Natural killer cell (primary cell): ENCODE measurements at places on chromosomes 1 and 21. TPM values are rescaled to one million over a fixed set of nuclear protein-coding genes. Genes with fewer than 3 reads are reported as not detected.

HSPB7 gene
- total RNA-seq = not detected

DNA sequence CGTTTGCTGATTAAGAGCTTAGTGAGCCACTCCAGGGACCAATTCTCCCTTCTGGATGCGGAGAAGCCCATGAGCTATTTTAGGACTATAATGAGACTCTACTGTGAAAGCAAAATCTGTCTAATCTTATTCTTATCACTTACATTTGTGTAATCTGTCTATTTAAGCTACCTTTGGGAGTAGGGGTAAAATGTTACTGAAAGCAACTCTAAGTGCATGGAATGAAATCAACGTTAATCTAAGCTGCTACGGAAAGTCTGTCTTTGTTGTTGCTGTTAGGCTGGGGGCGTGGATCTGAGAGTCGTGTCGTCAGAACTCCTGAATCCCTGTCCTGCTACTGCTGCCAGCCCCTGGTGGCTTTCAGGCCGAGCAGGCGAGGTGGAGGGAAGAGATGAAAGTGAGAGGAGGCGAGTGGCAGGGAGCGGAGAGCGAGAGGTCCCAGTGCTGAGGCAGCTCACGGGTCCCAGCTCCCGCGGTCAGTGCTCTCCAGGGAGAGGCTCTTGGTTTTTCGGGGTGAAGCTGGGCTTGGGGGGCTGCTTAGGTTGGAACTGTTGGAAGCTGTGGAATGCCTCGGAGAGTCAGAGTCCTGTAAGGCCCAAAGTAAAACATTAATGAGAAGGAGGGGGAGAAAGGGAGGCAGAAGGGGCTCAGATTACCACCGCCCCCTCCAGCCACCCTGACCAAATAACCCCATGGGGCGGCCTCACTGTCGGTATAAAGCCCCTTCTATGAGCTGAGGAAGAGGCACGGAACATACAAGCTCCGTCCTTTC is 53.9 kb downstream of the COQ8A start:
- H3K4me3 ChIP-seq = no peak overlapping the region
- DNase-seq = no peak
- H3K27me3 ChIP-seq = no peaks in the 10 kb centered on the region

DNA sequence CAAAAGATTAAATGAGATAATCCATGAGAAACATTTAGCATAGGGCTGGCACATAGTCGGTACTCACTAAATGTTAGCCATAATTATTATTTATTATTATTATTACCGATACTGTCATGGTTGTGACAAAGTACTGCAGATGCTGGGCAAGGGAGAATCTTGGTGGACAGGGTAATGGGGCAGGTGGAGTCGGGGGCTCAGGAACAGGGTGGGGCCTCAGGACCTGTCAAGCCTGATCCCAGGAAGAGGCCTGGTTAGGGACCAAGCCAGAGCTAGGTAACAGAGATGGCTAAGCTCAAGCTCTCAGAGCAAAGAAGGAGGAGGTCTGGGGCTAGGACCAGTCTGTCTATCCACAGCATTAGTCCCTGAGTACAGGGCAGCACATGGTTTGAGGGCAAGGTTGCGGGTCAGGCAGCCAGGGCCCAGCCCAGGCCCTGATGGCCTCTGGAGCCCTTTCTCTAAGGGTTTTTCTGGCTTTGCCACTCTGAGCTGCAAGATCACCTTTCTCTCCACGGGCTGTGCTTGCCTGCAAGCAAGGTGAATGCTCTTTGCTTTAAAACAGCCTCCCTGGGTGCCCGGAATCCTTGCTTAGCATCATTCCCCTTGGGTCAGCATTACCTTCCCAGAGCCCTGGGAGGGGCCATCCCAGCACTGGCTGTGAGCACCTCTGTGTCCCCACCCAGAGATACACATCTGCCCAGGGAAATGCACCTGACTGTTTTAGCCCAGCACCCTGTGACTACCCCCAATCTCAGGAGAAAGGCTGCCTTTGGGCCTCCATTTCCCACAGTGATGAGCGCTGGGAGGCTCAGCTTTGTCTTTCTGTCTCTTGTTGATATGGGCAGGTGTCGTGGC is 572.0 kb downstream of the PTPRU start:
- no peaks in the 10 kb centered on the region for H3K4me1 ChIP-seq
- no peaks in the 10 kb centered on the region for H3K36me3 ChIP-seq
- H3K27ac ChIP-seq = no peak overlapping the region
- H3K27me3 ChIP-seq = no peaks in the 10 kb centered on the region
- no peak overlapping the region for H3K4me3 ChIP-seq

- H3K36me3 ChIP-seq = no peaks in the 10 kb centered on the region
- H3K27me3 ChIP-seq = no peaks in the 10 kb centered on the region
- H3K27ac ChIP-seq = no peak overlapping the region
- no peak for DNase-seq
- no peak overlapping the region for H3K4me3 ChIP-seq
Measured at GRCh38 chr1:3570066-3570986, 41.0 kb downstream of the MEGF6 start.

GRCh38 chr1:178241837-178242236 is 147.9 kb downstream of the RASAL2 start:
- no peak overlapping the region for H3K27ac ChIP-seq
- no peaks in the 10 kb centered on the region for H3K4me1 ChIP-seq
- H3K27me3 ChIP-seq = no peaks in the 10 kb centered on the region
- DNase-seq = no peak
- H3K36me3 ChIP-seq = no peaks in the 10 kb centered on the region

GRCh38 chr1:14610761-14611160 is 12.3 kb downstream of the KAZN start:
- no peaks in the 10 kb centered on the region for H3K27me3 ChIP-seq
- H3K27ac ChIP-seq = no peak overlapping the region
- DNase-seq = no peak
- no peaks in the 10 kb centered on the region for H3K36me3 ChIP-seq
- H3K4me1 ChIP-seq = no peaks in the 10 kb centered on the region
- H3K4me3 ChIP-seq = no peak overlapping the region

DNA sequence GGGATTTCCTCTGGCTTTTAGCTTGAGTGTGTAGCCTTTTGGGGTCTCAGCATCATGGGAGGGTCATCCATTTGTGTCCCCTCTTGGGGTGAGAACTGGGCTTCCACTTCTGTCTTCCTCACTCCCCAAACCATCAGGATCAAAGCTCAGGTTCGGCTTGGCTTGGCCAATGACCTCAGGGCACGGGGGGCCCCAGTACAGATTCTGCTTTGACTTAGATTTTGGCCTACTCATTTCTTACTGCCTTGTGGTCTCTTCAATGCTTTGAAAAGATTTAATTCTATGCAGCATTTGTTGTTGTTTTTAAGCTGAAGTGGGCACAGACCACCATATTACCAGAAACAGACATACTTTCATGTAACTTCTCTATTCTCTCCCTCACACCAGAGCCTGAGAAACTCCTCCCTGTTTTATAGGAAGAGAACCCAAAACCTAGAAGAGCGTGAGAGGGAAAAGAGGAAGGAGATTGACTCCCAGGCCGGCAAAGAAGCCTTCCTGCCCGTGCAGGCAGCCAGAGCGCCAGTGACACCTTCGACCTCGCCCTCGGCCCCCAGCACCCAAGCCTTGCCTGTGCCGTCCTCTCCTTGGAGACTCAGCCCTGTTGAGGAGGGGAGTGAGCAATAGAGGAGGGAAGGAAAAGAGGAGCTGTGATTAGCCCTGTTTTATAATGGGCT is 1.9 kb upstream of the S100A3 start:
- no peaks in the 10 kb centered on the region for H3K36me3 ChIP-seq
- no peaks in the 10 kb centered on the region for H3K27me3 ChIP-seq
- no peak overlapping the region for H3K27ac ChIP-seq
- no peak for DNase-seq
- peaks cover 23% of the 10 kb centered on the region for H3K4me1 ChIP-seq
- H3K4me3 ChIP-seq = no peak overlapping the region

DNA sequence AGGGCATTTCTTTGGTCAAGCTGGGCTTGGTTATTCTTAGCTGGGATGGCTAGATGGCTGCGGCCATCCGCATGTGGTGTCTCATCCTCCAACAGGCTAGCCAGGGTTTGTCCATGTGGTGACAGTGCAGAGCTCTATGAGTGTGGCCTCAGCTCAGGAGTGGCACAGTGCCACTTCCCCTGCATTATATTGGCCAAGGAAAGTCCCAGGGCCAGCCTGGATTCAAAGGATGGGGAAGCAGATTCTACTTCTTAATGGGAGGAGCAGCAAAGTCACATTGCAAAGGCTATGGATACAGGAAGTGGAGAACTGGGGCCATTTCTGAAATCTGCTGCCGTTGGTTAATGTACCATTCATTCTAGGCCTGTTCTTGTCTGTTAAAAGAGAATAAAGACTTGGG is 34.4 kb downstream of the STUM start:
- no peak overlapping the region for H3K4me3 ChIP-seq
- no peaks in the 10 kb centered on the region for H3K27me3 ChIP-seq
- H3K36me3 ChIP-seq = no peaks in the 10 kb centered on the region
- no peak for DNase-seq

IKBKE gene
- total RNA-seq = 31.6 TPM

- no peaks in the 10 kb centered on the region for H3K4me1 ChIP-seq
- H3K4me3 ChIP-seq = no peak overlapping the region
- no peaks in the 10 kb centered on the region for H3K36me3 ChIP-seq
- peaks cover 11% of the 10 kb centered on the region for H3K27me3 ChIP-seq
- H3K27ac ChIP-seq = no peak overlapping the region
Measured at GRCh38 chr1:18104546-18105100, 3.0 kb upstream of the IGSF21 start.

DNAJC6 gene
- total RNA-seq = 0.77 TPM

GRCh38 chr1:213985209-213986019 is 2.4 kb upstream of the PROX1 start:
- H3K4me1 ChIP-seq = peaks cover 22% of the 10 kb centered on the region
- H3K36me3 ChIP-seq = no peaks in the 10 kb centered on the region
- H3K4me3 ChIP-seq = no peak overlapping the region
- no peak overlapping the region for H3K27ac ChIP-seq

GRCh38 chr21:17387030-17387617 is 125.7 kb upstream of the CXADR start:
- H3K4me1 ChIP-seq = no peaks in the 10 kb centered on the region
- DNase-seq = peak; percentile 75
- no peaks in the 10 kb centered on the region for H3K27me3 ChIP-seq

- H3K4me1 ChIP-seq = peaks cover 11% of the 10 kb centered on the region
Measured at GRCh38 chr1:44829506-44830384, 13.3 kb downstream of the PTCH2 start.

NR1I3 gene
- total RNA-seq = not detected

- no peak overlapping the region for H3K4me3 ChIP-seq
- H3K27ac ChIP-seq = no peak overlapping the region
- H3K4me1 ChIP-seq = peaks cover 11% of the 10 kb centered on the region
Measured at GRCh38 chr21:28234326-28234725, 758.4 kb downstream of the LTN1 start.

DNA sequence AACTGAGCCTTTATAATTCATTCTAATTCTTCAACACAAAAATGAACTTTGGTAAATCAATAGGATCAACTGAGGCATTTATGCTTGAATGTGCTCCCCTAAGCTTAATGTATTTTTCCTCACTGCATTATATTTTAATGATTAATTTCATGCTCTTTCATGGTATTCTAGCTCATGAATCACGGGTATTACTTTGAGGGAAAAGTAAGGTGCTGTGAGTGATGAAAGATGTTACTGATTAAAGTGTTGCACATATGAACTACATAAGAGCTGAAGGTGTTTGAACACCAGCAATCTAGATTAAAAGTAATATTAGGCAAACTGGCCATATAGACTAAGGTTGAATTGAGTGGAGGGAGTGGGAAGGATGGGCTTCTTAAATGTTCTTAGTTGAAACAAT is 1.9 kb downstream of the DPYD start:
- H3K4me3 ChIP-seq = no peak overlapping the region
- DNase-seq = no peak
- peaks cover 3% of the 10 kb centered on the region for H3K4me1 ChIP-seq

- no peak for DNase-seq
- no peak overlapping the region for H3K4me3 ChIP-seq
- H3K36me3 ChIP-seq = peaks cover 53% of the 10 kb centered on the region
- peaks cover 5% of the 10 kb centered on the region for H3K4me1 ChIP-seq
- H3K27ac ChIP-seq = no peak overlapping the region
Measured at GRCh38 chr1:174976436-174977108, 23.2 kb upstream of the CACYBP start.

DNA sequence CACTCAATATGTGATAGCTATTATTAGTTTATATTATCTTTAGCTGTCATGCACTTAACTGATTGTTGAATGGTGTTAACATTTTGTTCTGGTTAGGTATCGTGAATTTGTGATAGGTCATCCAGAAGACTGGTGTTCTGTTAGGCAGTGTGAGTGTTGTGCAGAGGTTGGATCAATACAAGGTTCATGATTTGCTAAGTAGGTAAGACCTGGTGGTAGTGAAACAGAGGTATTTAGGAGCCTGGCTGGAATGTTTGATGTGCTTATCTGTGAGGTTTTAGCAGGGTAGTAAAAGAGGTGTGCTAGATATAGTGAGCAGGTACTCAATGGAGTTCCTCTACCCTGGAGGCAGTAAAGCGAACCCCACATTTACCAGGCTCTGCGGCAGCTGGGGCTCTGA is 20.3 kb upstream of the FCRL4 start:
- no peaks in the 10 kb centered on the region for H3K4me1 ChIP-seq
- H3K27me3 ChIP-seq = no peaks in the 10 kb centered on the region
- no peaks in the 10 kb centered on the region for H3K36me3 ChIP-seq
- H3K27ac ChIP-seq = no peak overlapping the region
- DNase-seq = no peak

DNA sequence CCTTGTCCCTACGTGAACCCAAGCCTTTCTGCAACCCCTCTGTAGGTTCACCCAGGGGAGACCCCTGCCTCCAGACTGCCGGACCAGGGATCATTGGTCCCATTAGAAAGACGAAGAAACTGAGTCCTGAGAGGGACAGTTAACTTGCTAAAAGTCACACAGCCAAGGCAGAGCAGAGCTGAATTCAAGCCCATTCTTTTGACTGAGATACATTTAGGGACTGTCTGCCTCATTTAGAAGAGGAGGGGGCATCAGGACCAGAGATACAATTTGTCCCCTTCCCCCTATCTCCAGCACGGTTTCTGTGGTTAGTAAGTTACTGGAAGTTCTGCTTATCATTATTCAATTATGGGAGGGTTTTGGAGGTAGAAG is 19.1 kb downstream of the KCNQ4 start:
- H3K36me3 ChIP-seq = no peaks in the 10 kb centered on the region
- no peaks in the 10 kb centered on the region for H3K27me3 ChIP-seq
- peaks cover 20% of the 10 kb centered on the region for H3K4me1 ChIP-seq
- peak overlapping the region; percentile 55 for H3K27ac ChIP-seq

DNA sequence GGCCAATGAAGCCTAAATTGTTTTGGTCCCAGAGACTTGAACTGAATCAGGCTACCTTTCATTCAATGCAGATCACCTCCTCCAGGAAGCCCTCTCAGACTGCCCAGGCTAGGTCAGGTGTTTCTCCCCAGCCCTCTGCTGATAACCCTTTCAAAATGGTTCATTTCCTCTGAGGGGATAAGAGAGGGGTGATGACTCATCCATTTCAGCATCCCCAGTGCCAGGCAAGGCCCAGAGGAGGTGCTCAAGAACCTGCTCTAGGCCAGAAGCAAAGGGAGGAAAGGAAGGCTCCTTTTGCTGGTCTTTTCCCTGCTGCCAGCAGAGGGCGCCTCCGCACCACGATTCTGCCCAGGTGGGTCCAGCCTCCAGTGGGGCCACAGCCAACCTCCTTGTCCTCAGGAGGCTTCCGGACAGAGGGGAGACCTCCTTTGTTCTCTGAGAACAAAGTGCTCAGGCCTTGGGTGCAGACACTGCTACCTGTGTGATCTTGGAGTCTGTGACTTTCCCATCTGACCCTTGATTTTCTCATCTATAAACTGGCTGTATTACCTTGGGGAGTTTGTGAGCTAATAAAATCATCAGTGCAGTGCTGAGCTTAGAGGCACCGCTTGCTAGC is 45.3 kb upstream of the ARHGEF10L start:
- no peak overlapping the region for H3K27ac ChIP-seq
- H3K4me1 ChIP-seq = no peaks in the 10 kb centered on the region
- no peaks in the 10 kb centered on the region for H3K36me3 ChIP-seq
- H3K27me3 ChIP-seq = no peaks in the 10 kb centered on the region
- peak; percentile 52 for DNase-seq

GRCh38 chr1:7042322-7043190 is 257.3 kb downstream of the CAMTA1 start:
- H3K27me3 ChIP-seq = no peaks in the 10 kb centered on the region
- H3K36me3 ChIP-seq = no peaks in the 10 kb centered on the region
- no peak overlapping the region for H3K4me3 ChIP-seq
